CD4-positive, alpha-beta T cell treated with Interleukin-15 for 1 hour (primary cell): ENCODE measurements at places on chromosomes 12 and 14.

DNA sequence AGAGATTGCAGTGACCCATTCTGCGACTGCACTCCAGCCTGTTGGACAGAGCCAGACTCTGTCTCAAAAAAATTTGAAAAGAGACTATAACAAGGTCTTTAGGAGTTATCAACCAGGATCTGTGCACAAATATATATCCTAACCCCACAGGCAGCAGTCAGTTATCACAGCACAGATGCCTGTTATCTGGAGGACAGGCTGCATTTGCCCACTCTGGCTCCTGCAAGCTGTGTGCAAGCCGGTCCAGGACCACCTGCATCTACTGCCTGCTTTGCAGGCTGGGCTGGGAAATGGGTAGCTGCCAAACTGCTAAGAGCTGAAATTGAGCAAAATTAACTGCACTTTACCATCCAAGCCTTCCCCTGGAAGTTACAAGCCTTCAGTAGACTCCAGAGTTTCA, 21.4 kb upstream of the RCOR1 start:
- no peak for DNase-seq

DNA sequence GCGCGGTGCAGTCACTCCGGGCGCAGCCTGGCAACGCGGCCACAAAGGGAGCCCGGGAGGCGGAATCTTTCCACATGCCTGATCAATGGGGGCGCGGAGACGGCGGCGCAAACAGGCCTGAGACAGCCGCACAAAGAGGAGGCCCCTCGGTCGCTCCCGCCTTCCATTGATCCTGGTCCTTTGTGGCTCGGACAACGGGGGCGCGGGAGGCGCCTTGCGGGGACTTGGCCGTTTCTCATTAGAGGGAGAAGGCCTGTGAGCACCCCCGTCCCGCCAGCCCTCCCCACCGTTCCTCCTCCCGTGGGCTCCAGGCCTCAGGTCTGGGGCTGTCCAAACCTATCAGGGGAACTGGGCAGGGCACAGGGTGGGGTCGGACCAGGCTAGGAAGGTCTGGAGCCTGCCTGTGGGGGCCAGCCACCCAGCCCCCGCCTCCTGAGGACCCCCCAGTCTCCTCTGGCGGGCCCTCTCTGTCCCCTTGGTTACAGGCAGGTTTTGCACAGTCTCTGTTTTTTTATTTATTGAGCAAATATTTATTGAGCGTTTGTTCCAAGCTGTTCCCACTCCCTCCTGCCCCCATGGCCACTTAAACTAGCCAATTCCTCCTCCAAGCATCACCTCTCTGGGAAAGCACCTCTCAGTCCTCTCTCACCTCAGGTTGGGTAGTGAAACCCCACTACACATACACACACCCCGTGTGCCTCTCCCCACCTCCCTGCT, 29.0 kb upstream of the MSI1 start:
- no peak for DNase-seq

- no peak for DNase-seq
These were observed 1505.3 kb downstream of the AACS start for GRCh38 chr12:126570566-126570965.

GRCh38 chr14:70700955-70701585, 59.4 kb downstream of the TTC9 start:
- DNase-seq, result no peak

- no peak for DNase-seq
These were observed 40.9 kb upstream of the A2ML1 start for GRCh38 chr12:8781381-8782127.

GRCh38 chr12:31205054-31205453, 120.9 kb downstream of the SINHCAF start:
- no peak for DNase-seq

DNA sequence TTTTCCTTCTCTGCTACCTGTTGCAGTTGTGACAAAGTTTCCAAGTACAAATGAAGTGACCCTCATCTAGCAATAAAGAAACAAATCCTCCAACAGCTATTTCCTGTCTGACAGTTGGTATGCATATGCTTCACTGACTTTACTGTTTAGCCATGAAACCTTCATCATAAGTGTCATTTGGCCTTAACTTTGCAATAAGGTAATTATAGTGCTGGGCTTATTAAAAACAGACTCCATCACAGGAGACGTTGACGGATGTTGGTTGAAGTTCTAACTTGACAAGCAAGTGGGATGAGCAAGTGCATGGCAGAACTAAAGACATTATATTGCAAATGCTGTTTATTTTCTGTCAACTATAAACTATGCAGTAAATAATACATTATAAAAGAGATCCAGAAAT, 425.2 kb downstream of the RPS29 start:
- DNase-seq, result no peak
